Stimulated activated naive CD4-positive, alpha-beta T cell (primary cell): ENCODE measurements at places on chromosomes 3 and 15.

- DNase-seq: no peak
Observed at GRCh38 chr3:188076176-188076575, 77.8 kb upstream of the LPP start.

- DNase-seq: no peak
Observed at GRCh38 chr3:43213631-43214030, 72.7 kb upstream of the SNRK start.

DNA sequence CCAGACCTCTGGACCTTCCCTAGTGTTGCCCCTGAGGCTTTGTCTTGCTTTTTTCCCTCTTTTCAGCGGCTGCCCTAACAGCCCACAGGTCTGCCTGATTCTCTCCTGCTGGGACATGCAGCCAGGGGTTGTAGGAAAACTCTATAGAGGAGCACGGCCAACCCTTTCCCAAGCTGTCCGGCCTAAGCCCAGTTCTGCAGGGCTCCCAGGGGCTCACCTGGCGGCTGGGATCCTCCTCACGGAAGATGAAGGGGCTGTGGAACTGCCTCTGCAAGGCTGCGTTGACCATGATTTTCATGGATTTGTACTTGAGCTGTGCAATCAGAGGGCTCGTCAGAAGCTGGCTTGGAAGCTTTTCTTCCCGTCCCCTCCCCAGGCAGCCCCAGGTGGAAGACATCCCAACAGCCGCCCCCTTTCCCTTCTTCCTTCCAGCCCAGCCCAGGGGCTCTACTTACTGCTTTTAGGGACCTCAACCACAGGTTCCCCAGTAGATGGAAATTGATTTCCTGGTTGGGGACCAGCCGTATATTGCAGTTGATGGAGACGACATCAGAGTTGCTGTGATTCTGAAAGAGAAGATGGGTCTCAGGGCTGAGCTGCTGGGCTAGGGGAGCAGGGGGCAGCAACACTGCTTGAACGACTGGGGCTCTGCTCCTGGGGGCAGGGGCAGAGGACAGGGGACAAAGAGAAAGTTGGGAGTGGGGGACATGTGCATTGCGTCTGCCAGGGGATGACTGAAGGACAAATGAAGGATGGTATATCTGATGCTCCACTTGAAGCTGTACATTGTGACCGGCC is 29.8 kb downstream of the FEM1B start:
- DNase-seq: no peak

DNA sequence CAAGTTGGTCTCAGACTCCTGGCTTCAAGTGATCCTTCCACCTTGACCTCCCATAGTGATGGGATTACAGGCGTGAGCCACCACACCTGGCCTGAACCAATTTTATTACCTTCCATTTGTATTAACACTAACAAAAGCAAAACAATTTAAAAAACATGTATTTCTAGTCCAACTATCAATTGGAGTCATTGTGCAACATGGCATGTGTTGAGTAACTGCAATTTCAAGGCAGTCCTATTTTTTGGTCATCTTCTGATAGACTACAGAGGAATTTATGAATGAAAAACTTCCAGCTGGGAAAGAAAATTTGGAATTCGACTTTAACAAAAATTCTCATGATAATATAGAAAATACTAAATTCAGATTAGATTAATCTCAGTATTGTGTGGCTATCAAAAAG is 16.8 kb downstream of the SPTSSB start:
- no peak for DNase-seq

DNA sequence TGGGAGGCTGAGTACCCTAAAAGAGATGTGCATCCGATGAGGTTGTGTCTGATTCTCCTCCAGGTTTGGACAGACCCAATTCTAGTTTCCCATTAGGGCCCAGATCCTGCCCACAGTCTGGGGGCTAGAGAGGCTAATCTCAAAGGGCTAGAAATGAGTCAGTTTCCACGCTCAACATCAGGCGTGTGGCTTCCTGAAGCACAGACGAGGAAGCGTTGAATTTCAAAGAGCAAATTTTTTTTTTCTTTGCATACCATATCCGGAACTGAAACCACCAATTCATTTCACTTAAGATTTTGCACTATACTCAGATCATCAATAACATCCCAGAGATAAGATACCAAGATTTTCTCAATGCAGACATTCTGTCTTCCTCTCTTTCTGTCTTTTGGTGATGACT is 173.8 kb upstream of the BCL6 start:
- peak; percentile 13 for DNase-seq

DNA sequence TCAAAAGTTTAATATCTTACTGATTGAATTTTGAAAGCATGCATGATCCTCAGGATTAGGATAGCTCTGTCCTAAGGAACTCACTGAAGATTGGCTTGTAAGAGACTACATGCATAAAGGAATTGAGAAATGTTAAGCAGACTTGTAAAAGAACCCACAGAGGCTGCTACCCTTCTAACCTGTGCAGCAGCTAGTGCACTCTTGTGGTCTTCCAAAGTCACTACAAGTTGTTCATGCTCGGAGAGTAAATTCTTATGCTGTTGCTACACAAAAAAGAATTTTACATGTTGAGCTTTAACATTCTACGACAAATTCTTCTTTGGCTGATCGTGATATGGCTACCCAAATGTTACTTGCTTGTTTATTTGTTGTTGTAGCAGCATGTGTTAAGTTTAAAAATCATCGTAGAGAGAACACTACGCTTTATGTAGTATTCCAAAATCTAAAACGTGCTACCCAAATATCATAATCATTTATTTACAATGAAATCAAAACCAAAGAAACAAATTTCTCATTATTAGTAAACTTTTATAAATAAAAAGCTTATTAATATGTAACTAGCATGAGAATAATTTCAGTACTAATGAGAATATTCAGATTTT is 55.0 kb downstream of the GOLIM4 start:
- DNase-seq: no peak

- DNase-seq: no peak
Observed at GRCh38 chr3:185057829-185058228, 95.0 kb downstream of the C3orf70 start.

- DNase-seq: no peak
Observed at GRCh38 chr3:119288669-119289403, 5.3 kb upstream of the ARHGAP31 start.
